Right forelimb (tissue), 1 donor: ENCODE measurements at places on chromosomes 3 and 15.

DNA sequence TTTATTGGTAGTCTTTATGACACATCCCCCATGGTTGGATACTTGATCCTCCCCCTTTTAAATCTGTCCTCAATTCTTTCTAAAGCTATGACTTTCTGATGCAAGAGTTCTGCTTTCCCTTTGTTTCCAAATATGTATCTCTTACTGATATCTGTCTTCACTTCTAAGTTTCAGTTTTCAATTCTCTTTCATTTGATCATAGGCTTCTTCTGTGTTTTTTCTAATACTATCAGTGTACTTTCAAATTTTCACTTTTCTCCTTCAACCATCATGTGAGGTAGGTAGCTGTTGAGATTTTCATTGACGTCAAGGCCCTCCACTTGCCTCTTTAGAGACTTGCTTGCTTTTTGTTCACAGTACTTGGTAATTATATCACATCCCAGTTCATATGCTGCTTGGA is 436.5 kb downstream of the CNTN4 start:
- DNase-seq = no peak

DNA sequence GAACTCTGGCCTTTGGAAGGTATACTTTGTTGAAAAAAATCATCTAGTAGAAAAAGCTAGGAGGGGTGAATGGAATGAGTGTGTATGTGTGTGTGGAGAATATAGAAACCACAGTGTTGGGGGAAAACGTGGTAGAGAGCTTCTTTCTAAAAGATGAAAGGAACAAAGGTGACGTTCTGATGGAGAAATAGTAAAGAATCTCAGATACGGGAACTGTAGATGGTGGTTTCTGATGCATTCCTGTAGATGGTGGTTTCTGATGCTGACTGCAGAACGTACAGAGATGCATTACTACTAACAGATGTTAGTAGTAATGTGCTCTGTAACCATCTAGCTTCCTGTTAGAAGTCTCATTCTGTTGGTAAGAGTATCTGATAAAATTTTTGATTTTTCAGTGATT is 60.2 kb downstream of the VPS8 start:
- DNase-seq = no peak

GRCh38 chr15:71274448-71274798 is 159.2 kb downstream of the THSD4 start:
- DNase-seq = no peak

DNA sequence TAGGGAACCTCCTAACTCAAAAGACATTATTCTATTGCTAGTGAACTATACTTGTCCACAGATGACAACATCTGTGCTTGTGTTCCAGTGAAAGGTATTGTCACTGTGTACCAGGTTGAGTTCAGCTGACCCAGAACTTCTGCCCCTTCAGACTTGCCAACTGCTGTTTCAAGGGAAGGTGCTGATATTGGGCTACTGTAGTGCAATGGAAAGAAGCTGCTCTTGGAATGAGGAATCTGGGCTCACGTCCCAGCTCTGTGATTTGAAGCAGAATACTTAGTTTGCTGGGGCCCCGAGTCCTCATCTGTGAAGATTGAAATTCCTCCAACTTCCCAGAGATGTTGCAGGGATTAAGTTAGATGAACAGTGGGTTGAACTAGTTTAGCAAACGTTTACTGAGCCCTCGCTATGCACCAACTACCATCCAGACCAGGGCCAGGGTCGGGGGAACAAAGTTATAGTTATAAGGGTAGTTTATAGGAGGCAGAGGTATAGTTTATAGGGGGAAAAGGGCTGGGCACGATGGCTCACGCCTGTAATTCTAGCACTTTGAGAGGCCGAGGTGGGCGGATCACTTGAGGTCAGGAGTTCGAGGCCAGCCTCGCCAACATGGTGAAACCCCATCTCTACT is 15.9 kb upstream of the UMPS start:
- DNase-seq = no peak

DNA sequence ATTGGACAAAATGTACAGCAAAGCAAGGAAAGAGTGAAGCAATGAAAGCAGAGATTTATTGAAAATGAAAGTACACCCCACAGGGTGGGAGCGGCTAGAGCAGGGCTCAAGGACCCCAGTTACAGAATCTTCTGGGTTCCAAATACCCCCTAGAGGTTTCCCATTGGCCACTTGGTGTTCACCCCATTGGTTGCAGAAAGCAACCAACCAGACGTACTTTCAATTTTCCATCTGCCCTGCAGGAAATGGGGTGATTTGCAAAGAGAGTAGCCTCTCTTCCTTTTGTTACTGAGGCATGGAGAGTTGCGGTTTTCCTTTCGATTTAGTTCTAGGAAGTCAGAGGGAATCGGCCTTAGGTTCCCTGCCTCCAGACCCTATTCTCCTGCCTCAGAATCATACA is 2.4 kb downstream of the PML start:
- no peak for DNase-seq
